ENCODE measurements at places on chromosomes 6 and 20.

- DNase-seq = no peak
These were observed 133.6 kb upstream of the TRAF3IP2 start for GRCh38 chr6:111739257-111739696.

- no peak for DNase-seq
These were observed 239.3 kb upstream of the SULF2 start for GRCh38 chr20:48024539-48024938.

- no peak for DNase-seq
These were observed 50.5 kb upstream of the TRIM26 start for GRCh38 chr6:30263734-30264133.

- no peak for DNase-seq
These were observed 63.2 kb downstream of the BANF2 start for GRCh38 chr20:17762873-17763557.

DNA sequence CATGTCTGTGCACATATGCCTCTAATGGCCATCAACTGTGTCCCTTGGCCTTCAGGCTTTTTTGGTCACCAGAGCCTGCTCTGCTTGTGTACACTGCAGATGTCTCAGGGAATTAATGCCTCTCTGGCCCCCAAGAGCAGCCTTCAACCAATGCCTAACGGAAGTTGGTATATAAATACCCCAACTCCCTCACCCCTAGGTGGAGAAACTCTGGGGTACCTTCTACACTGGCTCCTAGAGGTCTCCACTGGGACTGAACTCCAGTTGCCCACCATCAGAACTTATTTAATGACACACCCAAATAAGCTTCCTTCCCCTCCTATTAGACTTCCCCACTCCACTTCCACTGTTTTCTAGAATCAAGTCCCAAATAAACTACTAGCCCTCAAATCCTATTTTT is 43.1 kb downstream of the PRND start:
- no peak for DNase-seq

GRCh38 chr6:98832284-98833056 is 1.9 kb upstream of the POU3F2 start:
- DNase-seq = no peak

DNA sequence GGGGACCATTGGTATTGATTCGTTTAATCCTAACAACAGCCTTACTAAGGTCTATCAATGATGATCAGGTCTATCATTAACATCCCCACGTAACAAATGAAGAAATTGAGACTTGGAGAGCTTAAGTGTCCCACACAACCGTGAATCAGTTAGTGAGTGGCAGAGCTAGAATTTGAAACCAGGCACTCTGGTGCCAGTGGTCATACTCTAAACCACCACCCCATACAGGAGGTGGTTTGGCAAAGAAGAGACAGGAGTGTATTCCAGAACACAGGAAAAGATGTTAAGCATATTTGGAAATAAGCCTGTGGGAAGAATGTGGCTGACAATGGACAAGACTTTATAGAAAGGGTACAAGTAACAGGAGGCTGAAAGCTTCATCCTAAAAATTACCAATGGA is 35.7 kb upstream of the MARCKS start:
- no peak for DNase-seq

- no peak for DNase-seq
These were observed 46.3 kb downstream of the OR2B2 start for GRCh38 chr6:27865850-27866356.

DNA sequence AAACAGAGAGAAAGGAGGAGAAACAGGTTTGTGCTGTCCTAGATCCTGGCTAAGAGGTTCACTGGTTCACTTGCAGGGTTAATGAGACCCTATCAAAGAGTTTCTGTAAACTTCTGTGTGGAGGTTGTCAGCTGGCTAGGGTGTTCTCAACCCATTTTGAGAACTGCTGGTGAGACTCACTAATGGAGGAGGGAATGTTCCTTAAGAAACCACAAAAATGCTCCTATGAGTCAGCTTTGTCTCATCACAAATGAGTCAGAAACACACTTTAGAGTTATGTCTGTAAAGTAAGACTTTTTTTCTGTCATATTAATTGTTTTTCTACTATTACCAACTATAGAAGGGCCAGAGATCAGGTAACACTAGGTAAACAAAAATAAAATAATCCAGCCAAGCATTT is 884.4 kb downstream of the PHF3 start:
- no peak for DNase-seq

DNA sequence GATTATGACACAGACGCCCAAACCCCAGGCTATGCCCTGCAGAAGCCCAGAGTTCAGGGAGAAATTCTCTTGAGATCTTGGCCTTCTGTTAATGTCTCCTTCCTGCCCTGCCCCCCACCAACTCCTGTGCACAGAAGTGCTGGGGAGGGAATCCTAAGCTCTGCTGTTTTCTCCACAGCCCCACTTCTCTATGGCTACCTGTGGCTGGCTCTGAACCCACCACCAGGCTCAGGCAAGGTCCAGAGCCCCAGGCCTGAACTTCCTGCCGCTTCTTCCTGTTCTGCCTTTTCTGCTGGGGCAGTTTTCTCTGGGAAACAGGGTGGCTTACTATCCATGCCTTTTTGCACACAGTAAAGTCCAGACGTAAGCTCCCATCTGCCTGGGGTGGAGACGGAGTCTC is 77.5 kb upstream of the NNAT start:
- DNase-seq = no peak

- DNase-seq = no peak
These were observed 132.6 kb downstream of the BANF2 start for GRCh38 chr20:17832236-17832915.

GRCh38 chr20:7672571-7672970 is 267.7 kb downstream of the HAO1 start:
- DNase-seq = no peak

DNA sequence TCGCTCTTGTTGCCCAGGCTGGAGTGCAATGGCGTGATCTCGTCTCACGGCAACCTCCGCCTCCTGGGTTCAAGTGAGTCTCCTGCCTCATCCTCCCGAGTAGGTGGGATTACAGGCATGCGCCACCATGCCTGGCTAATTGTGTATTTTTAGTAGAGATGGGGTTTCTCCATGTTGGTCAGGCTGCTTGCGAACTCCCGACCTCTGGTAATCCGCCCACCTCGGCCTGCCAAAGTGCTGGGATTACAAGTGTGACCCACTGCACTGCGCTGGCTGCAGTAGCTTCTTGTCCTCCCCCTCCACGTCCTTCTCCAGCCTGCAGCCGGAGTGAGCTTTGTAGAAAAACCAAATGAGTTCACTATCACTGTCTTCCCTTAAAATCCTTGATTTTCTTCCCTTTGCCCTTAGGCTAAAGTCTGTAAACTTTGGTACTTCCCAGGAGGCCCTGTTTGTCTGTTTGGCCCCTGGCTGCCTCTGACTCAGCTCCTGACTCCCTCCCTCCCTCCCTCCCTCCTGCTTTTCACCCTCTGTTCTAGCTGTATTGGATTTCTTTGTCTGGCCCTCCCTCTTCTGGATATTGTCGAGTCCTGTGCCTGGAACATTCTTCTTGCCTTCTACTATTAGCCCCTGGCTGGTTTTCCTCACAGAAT is 12.9 kb downstream of the PARD6B start:
- DNase-seq = no peak

DNA sequence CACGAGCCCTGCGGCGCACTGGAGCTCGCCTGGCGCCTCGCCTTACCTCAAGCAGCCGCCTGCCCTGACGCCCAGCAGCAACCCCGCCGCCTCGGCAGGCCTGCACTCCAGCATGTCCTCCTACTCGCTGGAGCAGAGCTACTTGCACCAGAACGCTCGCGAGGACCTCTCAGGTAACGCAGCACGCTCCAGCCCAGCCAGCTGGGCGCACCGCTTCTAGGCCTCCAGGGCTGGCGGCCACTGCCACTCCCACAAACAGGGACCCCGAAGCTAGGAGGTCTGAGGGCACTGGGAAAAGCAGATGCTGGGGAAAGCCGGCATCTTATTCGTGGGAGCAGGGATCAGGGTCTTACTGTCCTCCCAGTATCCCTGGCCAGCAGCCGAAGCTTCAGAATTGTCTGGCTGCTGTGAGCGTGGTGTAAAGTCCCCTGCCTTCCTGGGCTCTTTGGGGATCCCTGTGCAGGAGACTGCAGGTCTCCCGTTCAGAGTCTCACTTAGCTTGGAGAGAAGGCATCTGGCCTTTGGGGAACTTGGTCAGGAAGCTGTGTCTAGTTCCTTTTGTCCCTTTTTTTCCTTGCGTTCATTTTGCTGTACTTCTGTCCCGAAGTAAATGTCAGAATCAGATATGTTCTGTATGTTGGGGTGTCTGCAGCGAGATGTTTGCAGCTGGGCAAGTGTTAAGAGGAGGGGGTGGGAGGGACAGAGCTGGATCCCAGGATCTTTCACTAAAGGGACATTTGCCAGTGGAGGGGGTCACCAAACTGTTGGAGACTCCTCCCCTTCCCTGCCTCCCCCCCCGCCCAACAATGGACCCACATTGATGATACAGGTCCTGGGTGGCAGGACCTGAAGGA is 1.8 kb downstream of the FOXF2 start:
- DNase-seq = no peak

- no peak for DNase-seq
These were observed 1.6 kb downstream of the PGBD1 start for GRCh38 chr6:28282926-28283325.

DNA sequence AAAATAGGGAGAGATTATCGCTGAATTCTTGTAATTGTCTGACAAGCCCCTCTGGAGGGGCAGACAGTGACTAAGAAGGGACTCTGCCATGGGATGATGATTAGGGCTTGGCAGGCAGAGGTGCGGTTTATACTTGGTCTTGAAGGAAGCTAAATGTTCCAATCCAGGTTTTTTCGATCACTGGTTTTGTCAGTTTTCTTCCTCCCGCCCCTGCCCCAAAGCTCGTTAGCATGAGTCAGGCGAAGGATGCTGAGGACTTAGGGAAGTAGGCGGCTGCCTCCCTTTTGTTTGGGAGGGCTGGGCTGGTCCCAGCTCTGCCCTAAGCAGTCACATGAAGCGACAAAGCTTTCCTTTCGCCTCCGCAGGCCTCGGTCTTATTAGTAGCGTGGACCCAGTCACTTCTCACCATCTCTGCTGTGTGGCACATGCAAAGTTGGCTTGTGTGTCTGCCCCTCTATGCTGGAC is 314.2 kb downstream of the CDC5L start:
- DNase-seq = no peak

DNA sequence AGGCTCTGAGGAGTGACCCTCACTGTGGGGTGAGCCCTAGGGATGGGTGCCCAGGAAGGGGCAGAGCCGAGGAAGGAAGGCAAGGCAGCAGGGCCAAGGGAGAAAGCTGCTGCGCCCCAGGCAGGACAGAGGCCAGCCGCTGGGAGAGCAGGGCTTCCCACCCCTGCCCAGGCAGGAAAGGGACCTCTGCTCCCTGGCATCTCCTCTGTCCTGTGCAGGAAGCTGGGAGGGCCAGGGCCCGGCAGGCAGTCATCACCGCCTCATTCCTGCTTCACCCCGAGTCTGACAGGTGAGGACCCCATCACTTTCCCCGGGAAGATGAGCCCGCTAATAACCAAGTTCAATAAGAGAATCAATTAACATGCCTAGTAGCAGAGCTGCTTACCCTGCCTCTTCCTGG is 81.3 kb downstream of the EDN3 start:
- DNase-seq = no peak

GRCh38 chr6:137271245-137272183 is 52.3 kb upstream of the IFNGR1 start:
- DNase-seq = no peak

GRCh38 chr6:127486934-127487333 is 27.7 kb upstream of the KIAA0408 start:
- DNase-seq = no peak

GRCh38 chr6:7085911-7086310 is 21.9 kb upstream of the RREB1 start:
- no peak for DNase-seq

DNA sequence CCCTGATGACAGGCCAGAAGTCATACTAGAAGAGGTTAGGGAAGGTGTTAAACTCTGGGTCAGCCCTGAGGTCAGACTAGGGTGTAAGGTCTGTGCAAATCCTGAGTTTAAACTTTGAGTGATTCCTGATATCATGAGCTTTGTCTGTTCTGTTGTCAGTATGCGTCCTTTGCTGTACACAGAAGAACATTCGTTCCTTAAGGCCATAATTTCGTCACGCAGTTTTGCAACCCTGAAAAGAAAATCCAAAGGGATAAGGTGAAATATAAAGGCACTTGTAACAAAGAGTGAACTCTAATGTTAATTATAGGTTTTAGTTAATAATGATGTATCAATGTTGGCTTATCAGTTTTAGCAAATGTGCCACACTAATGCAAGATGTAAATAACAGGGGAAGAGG is 2.3 kb downstream of the DST start:
- no peak for DNase-seq

DNA sequence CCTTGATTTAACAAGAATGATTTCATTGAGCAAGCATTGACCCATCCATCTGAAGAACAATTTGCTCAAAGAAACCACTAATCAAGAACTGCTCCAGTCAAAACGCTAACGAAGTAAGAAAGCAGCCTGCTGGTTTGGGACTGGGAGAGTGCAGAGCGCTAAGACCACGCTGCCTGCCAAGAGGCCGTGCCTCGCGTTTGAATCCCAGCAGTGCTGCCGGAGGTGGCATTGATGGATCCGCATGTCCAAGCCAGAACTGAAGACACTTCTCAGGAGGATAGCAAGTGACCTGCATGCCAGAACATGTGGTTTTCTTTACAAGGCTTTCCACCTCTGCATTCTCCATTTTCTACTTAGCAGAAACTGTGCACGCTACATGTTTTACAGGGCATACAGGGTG is 105.2 kb upstream of the FOXC1 start:
- no peak for DNase-seq

- no peak for DNase-seq
These were observed 5.1 kb upstream of the DBNDD2 start for GRCh38 chr20:45402946-45403345.

- no peak for DNase-seq
These were observed 230.6 kb downstream of the TMEM242 start for GRCh38 chr6:157092736-157093135.

DNA sequence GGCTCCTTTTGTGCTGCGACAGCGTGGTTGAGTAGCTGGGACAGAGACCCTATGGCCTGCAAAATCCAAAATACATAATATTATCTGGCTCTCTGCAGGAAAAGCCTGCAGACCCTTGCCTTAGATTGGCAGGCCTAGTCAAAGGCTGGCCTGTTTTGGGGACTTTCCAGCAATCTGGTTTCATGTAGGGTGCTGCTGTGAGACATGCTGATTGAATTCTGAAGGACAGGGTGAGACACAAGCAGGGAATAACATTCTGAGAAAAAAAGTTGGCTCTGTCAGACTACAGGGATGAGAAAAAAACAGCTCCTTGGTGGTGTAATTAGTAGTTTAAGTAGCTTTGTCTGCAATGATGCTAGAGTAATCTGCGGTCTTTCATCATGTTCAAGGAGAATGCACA is 402.7 kb upstream of the AGPAT4 start:
- no peak for DNase-seq

GRCh38 chr6:1526398-1527072 is 83.2 kb upstream of the FOXC1 start:
- no peak for DNase-seq

- no peak for DNase-seq
These were observed 136.9 kb upstream of the SLC22A16 start for GRCh38 chr6:110613356-110613755.

GRCh38 chr6:3227363-3228045 is at the start of gene TUBB2B:
TUBB2B (minus strand) TSS chr6:3227653; CDS start chr6:3227543, 110 bp downstream.
- DNase-seq = no peak

- no peak for DNase-seq
These were observed 180.0 kb upstream of the RREB1 start for GRCh38 chr6:6927521-6928361.
